CD4-positive, alpha-beta T cell treated with Interleukin-1 beta for 1 hour (primary cell): ENCODE measurements at places on chromosomes 5 and 9.

DNA sequence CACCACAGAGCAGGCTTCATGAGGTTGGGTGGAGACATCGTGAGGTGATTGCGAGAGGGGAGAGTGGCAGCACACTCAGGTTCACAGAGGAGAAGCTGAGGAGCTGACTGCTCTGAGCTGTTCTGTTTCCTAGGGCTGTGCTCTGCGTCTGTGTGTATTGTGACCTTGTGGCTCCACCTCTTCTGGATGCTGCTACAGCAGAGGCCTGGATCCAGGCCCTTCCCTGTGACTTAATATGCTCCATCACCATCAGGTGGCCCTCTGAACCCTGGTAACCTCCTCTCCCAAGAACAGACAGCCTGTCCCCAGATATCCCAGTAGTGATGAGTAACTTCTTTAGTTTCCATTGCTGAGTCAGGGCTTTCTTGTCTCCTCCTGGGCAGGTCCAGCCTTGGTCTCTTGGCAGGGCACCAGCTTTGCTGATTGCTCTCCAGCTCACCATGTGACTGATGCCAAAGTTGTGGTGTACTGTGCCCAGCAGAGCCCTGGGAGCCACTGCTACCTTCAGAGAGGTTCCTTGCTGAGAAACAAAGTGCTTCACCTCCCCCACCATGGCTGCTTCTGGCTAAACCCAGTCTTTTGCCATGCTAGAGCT lies 212.8 kb upstream of the CHD1 start:
- DNase-seq = no peak

GRCh38 chr5:3179220-3179619 lies 416.4 kb upstream of the IRX1 start:
- no peak for DNase-seq

GRCh38 chr9:93808115-93809029 lies 146.8 kb downstream of the BARX1 start:
- no peak for DNase-seq

DNA sequence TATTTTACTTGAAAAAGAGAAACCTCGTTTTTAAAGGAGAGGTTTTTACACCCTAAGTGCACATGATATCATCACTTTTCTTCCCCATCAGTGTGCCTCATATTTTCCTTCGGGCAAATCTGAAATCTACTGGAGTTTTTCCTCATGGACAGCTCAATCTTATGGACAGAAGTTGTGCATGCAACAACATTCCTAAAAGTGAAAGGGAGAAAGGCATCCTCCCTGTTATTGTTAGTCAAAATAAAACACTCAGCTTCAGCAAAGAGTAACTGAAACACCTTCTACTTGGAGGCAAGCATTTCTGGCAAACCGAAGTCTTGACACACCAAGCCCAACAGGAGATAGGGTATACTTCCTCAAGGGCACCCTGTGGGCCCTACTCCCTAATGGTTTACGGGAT lies 217.9 kb downstream of the BNC2 start:
- no peak for DNase-seq

GRCh38 chr9:81724242-81724889 lies 35.0 kb upstream of the TLE1 start:
- no peak for DNase-seq

- DNase-seq = no peak
These were observed 117.7 kb downstream of the ZNF462 start for GRCh38 chr9:106980551-106981101.
